ENCODE measurements at places on chromosomes 6 and 20. TPM values are rescaled to one million over a fixed set of nuclear protein-coding genes. Genes with fewer than 3 reads are reported as not detected.

Gene C6orf163
- total RNA-seq: 4.2 TPM

Gene STAU1
- total RNA-seq: 27.1 TPM

Gene SNRPB2
- total RNA-seq: 31.8 TPM

Gene CST1
- total RNA-seq: not detected

Gene CSNK2B
- 68.4 TPM for total RNA-seq

Gene GPX5
- total RNA-seq: not detected

Gene TNF
- total RNA-seq: not detected

Gene ANKEF1
- total RNA-seq: 1.0 TPM

Gene HLA-DRB5
- 14.6 TPM for total RNA-seq

Gene PRKN
- total RNA-seq: 16.7 TPM
